ENCODE measurements at places on chromosomes 7 and 10.

DNA sequence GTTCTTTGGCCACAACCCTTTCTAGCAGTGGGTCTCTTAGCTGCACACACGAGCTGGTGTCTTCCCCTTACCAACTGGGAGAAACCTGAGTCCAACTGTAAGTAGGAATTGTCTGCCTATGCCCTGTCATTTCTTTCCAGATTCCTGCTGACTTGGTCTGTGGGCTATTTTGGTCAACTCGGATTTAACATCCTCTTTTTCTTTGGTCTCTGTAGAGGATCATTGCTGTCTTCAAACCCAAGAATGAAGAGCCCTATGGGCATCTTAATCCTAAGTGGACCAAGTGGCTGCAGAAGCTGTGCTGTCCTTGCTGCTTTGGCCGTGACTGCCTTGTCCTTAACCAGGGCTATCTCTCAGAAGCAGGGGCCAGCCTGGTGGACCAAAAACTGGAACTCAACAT lies 10.3 kb downstream of the PI4K2A start:
- DNase-seq, result no peak

GRCh38 chr7:29977886-29978651 lies 11.5 kb downstream of the SCRN1 start:
- no peak for DNase-seq

GRCh38 chr10:118505363-118505762 lies 90.1 kb downstream of the PRLHR start:
- DNase-seq, result no peak

DNA sequence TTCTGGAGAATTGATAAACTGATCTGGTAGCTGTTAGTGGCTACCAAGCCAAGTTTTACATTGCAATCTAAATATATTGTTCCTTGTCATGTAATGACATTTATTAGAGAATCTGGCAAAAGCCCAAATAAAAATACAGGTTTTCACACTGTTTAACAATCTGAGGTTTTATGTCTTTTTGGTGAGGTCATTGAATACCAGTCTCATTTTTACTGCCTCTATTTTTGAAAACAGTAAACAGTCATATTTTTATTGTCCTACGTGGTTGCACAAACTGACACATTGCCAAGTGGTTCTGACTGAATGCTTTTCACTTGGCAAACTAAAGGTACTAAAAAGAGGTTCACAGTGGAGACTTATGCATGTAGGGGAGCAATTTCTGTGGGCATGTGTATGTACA lies 157.5 kb downstream of the PRKG1 start:
- DNase-seq, result no peak

- no peak for DNase-seq
These were observed 19.7 kb downstream of the UBE3C start for GRCh38 chr7:157158400-157158799.

DNA sequence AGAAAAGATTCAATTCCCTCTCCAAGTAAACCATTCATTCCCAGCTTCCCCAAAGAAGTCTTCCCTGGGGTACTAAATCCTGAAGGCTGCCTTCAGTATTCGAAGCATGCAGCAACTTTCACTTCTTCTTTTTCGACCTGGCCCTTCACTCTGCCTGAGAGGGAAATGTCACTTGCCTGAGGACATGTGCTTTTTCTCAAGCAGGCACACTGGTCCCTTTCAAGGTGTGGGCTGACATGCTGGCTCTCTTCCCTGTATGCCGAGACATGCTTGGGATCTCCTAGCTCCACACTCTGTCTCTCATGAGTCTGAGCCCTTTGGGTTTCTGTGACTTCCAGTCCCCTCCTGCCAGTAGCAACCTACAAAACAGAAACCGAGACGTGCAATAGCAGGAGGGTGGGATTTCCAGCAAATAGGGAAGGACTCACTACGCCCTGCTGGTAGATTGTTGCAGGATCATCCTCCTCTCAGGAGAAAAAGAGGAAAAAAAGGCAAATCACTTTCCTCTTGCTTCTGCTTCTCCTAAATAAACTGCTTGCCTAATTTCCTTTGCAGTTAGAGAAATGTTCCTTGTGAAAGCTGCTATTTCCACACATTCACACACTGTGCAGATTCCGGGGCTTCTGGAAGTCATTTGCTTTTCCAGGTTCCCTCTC lies 33.5 kb downstream of the FIGNL1 start:
- no peak for DNase-seq

- no peak for DNase-seq
These were observed 145.5 kb downstream of the TCF7L2 start for GRCh38 chr10:113095419-113096127.

DNA sequence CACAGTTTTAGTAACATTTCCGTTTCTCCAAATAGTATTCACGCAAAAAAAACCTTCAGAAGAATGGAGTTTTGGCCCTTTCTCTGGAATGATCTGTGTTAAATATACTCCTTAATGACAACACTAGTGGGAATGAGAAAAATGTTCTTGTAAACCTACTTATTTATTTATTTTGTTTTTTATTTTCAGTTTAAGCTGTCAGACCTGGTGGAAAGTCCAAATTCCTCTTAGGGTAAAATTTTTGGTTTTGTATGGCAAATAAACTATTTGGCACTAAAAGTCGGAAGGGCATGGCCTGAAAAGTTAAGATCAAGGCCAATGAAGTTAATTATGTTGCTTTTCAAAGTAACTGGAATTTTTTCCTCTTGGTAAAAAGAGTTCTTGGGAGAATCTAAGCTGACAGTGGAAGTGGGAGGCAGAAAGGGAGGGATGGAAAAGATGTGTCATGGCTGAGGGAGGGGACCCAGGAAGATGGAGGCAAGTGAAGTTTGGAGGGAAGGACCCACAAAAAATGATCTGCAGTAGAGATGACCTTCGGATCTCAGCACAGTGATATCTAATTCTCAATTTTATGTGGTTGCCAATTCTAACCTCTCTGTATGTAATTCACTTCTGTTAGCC lies 33.5 kb upstream of the VPS41 start:
- no peak for DNase-seq

GRCh38 chr7:28407651-28408050 lies 4.7 kb upstream of the CREB5 start:
- no peak for DNase-seq

GRCh38 chr7:155453296-155454182 lies 4.4 kb upstream of the EN2 start:
- DNase-seq, result no peak

All from stimulated activated CD8-positive, alpha-beta memory T cell treated with anti-CD3 and anti-CD28 coated beads, Interleukin-7, amount 100 ng/mL, for 1 hour (primary cell).